ENCODE measurements at places on chromosomes 4 and X. TPM values are rescaled to one million over a fixed set of nuclear protein-coding genes. Genes with fewer than 3 reads are reported as not detected.

Gene ZNF157
- total RNA-seq = 0.64 TPM

Gene STARD8
- 0.45 TPM for total RNA-seq

Gene GAGE12F
- total RNA-seq = not detected

Gene ITGB1BP2
- total RNA-seq = 2.1 TPM

Gene RAB41
- total RNA-seq = 1.3 TPM

Gene KCND1
- total RNA-seq = 2.0 TPM

Gene OPN1MW
- not detected for total RNA-seq

Gene TNIP3
- total RNA-seq = not detected

Gene RNF150
- 4.9 TPM for total RNA-seq

Gene EGF
- 3.2 TPM for total RNA-seq

DNA sequence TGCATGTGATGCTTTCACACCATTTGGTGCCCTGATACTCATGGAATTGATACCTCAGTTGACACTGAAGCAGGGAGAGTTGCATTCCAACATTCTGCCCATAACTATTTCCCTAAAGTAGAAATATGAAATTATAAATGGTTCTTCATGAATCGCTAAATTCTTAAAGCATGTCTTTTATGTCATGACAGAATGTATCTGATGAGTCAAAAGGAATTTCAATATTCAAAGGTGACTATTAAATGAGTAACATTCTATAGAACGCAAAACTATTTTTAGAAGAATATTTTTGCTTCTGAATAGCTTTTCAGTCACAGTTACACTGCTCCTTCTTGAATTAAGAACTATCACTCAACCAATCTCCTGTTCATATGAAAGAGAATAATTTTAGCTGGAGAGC lies 152.8 kb downstream of the ADGRA3 start:
- no peak for ATAC-seq

GRCh38 chr4:162015090-162015489 lies 148.7 kb downstream of the FSTL5 start:
- ATAC-seq = peak; percentile 46

DNA sequence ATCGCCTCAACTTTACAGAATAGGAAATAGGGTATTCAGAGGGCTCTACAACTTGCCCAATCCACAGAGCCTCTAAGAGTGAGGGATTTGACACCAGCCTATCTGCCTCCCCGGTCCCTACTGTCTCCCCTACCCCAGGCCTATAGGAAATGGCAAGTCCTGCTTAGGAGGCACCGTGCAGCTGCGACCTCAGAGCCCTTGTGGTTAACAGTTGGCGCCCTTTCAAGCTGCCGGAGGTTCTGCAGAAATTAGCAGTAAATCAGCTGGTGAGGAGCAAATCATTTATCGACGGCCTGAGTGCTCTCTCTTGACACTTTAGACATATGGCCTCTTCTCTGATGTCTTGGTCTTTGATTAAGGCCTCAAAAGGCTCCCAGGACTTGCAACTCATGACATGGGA lies 96.9 kb downstream of the CLNK start:
- peak; percentile 32 for ATAC-seq

GRCh38 chr4:84796394-84796793 lies 170.1 kb downstream of the WDFY3 start:
- no peak for ATAC-seq

DNA sequence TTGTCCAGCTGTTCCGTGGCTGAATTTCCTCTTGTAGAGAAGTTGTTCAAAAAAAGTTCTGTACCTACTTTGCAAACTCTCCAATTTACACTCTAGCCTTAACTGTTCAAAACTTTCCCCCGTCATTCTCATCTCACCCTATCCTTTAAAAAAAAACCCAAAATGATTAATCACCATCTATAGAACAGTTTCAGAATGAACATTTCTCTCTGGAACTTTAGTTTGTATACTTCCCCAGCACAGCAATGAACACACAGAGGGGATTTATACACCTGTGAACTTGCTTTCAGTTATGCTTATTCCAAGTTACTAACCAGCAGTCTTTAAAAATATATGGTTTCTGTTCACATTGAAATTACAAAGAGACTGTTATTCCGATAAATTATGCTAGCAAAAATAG lies 1.2 kb downstream of the GEMIN8 start:
- ATAC-seq = no peak

GRCh38 chr4:185227713-185228278 lies 18.4 kb downstream of the SNX25 start:
- no peak for ATAC-seq

GRCh38 chr4:142408003-142408441 lies 438.1 kb downstream of the INPP4B start:
- no peak for ATAC-seq

All from motor neuron (in vitro differentiated cells).